ENCODE measurements at places on chromosomes 12 and 14. TPM values are rescaled to one million over a fixed set of nuclear protein-coding genes. Genes with fewer than 3 reads are reported as not detected.
A peak's percentile ranks its signal among the peaks of the same experiment; 100 is the strongest.

- H3K4me3 ChIP-seq = no peak overlapping the region
- no peaks in the 10 kb centered on the region for H3K36me3 ChIP-seq
- no peak for DNase-seq
- H3K27me3 ChIP-seq = no peaks in the 10 kb centered on the region
- no peak overlapping the region for H3K27ac ChIP-seq
- peaks cover 18% of the 10 kb centered on the region for H3K4me1 ChIP-seq
These were observed 37.2 kb upstream of the TDRD9 start for GRCh38 chr14:103890821-103891666.

Gene RIPK3
- 12.6 TPM for total RNA-seq

- peaks cover 38% of the 10 kb centered on the region for H3K4me1 ChIP-seq
- H3K27ac ChIP-seq = peak overlapping the region; percentile 85
These were observed 7.3 kb downstream of the SLC2A13 start for GRCh38 chr12:40098406-40099145.

Gene MIA2
- 49.1 TPM for total RNA-seq

GRCh38 chr12:122009741-122010140 is 11.9 kb upstream of the BCL7A start:
- DNase-seq = no peak
- no peak overlapping the region for H3K27ac ChIP-seq
- no peaks in the 10 kb centered on the region for H3K27me3 ChIP-seq
- no peak overlapping the region for H3K4me3 ChIP-seq
- H3K36me3 ChIP-seq = no peaks in the 10 kb centered on the region

GRCh38 chr12:90575995-90576394 is 379.0 kb downstream of the CCER1 start:
- no peak for DNase-seq
- no peaks in the 10 kb centered on the region for H3K4me1 ChIP-seq
- H3K27me3 ChIP-seq = no peaks in the 10 kb centered on the region
- no peak overlapping the region for H3K4me3 ChIP-seq
- no peaks in the 10 kb centered on the region for H3K36me3 ChIP-seq

Gene MVK
- 46.7 TPM for total RNA-seq
